ENCODE measurements at places on chromosomes 1 and 21. TPM values are rescaled to one million over a fixed set of nuclear protein-coding genes. Genes with fewer than 3 reads are reported as not detected.

- peak; percentile 27 for DNase-seq
Observed at GRCh38 chr21:26920055-26920454, 46.8 kb downstream of the ADAMTS5 start.

- DNase-seq: no peak
Observed at GRCh38 chr1:5435414-5435813, 556.8 kb downstream of the NPHP4 start.

GRCh38 chr1:192100686-192101468, 57.4 kb upstream of the RGS18 start:
- no peak for DNase-seq

GRCh38 chr1:151371370-151372057, 991 bp downstream of the SELENBP1 start:
- peak; percentile 86 for DNase-seq

GRCh38 chr1:68600049-68600661, 103.3 kb upstream of the DEPDC1 start:
- no peak for DNase-seq

- DNase-seq: no peak
Observed at GRCh38 chr1:116092752-116093489, 18.3 kb upstream of the MAB21L3 start.

- no peak for DNase-seq
Observed at GRCh38 chr1:119333163-119333896, 35.3 kb upstream of the HAO2 start.

GRCh38 chr1:57329001-57329527, 94.8 kb downstream of the DAB1 start:
- no peak for DNase-seq

DNA sequence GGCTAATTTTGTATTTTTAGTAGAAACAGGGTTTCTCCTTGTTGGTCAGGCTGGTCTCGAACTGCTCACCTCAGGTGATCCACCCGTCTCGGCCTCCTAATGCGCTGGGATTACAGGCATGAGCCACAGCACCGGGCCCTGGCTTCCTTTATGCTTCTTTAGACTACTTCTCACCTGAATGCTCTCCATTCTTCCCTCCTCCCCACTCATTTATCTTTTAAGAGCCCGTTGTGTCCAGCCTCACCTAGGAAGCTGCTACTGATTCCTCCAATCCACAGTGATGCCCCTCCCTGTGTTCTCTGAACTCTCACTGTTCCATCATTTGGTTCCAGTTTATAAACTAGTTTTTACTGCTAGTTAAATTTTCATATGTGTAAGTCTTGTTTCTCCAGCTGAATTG, 44.9 kb upstream of the NR5A2 start:
- no peak for DNase-seq

- no peak for DNase-seq
Observed at GRCh38 chr1:104648269-104648691, 898.6 kb downstream of the AMY1C start.

- DNase-seq: no peak
Observed at GRCh38 chr1:2320006-2320405, 71.3 kb downstream of the MORN1 start.

GRCh38 chr1:116769104-116769452, 14.8 kb downstream of the CD2 start:
- DNase-seq: no peak

DNA sequence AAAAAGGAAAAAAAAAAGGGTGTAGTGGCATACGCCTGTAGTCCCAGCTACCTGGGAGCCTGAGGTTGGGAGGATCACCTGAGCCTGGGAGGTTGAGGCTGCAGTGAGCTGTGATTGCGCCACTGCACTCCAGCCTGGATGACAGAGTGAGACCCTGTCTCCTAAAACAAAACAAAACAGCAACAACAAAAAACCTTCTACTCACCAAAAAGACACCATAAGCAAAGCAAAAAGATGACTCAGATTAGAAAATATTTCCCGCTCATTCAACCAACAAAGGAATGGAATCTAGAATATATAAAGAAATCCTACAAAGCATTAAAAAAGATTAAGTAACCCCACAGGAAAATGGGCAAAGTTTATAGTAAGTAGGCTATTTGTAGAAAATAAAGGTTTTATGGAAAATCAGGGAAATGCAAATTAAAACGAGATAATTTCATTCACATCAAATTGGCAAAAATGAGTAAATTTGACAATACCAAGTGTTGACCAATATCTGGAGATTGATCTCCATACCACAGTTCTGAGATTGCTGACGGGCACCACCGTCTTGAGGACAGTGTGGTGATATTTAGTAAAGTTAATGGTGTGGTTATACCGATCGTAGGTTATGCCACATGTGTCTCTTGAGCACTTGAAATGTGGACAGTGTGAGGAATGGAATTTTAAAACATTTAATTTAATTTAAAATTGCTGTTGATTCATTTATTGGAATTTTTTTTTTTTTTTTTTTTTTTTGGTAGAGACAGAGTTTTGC, 54.0 kb downstream of the PIK3CD start:
- DNase-seq: no peak

DNA sequence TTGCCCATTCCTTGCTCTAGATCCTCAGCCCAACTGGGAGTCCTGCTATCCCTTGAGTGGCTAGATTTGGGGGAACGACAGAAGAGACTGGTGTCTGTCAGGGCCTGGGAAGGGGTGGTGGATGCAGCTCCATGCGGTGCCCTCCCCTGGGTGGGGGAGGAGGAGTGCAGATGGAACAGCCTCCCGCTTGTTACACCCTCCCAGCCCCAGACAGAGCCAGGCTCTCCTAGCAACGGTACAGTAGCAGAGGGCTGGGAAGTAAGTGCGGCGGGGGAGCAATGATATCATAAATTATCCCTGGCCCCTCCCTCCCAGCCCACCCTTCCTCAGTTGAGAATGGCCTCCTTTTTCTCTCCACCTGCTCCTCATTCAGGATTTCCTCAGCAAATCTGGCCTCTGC, 37.2 kb downstream of the RHBG start:
- no peak for DNase-seq

- DNase-seq: no peak
Observed at GRCh38 chr1:96309783-96310182, 411.8 kb upstream of the PTBP2 start.

- no peak for DNase-seq
Observed at GRCh38 chr1:247118946-247119446, 14.8 kb upstream of the ZNF669 start.

GRCh38 chr1:61853583-61853982, 111.3 kb downstream of the PATJ start:
- no peak for DNase-seq

DNA sequence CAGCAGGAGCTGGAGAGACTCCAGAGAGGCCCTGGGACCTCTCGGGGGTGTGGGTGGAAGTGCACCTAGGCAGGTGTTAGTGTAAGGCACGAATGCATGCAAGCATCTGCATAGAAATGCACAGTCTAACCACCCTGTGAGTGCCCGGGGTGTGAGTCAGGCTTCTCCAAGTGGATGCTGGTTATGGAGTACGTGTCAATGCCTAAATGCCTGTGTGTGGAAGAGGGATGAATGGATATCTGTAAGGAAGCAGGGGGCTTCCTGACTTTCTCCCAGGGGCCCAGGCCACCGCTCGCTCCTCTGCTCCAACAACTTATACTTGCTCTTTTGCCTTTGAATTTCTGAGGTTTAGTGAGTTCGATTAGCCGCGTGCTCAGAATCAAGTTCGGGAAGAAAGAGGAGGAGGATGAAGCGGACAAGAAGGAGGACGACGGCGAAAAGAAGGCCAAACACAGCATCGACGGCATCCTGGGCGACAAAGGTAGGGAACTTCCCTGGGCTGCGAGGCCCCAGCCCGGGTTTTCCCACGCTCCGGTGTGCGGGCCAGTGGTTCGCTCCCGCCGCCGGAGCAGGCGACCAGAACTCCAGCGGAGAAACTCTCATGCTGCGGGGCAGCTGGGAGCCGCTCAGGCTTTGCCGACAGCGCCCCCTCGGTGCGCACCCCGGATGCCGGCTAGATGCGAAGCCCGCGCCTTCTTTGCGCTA, 5.4 kb downstream of the PAX7 start:
- DNase-seq: no peak

GRCh38 chr21:40636026-40636425, 210.9 kb downstream of the DSCAM start:
- DNase-seq: no peak

GRCh38 chr1:181101581-181102226, 13.2 kb downstream of the IER5 start:
- no peak for DNase-seq

GRCh38 chr1:118306851-118307250, 121.8 kb upstream of the SPAG17 start:
- no peak for DNase-seq

- no peak for DNase-seq
Observed at GRCh38 chr1:31377364-31377863, 4.5 kb upstream of the FABP3 start.

GRCh38 chr1:84693005-84693404, 2.7 kb upstream of the SSX2IP start:
- DNase-seq: no peak

GRCh38 chr1:209589440-209589839, 5.9 kb downstream of the CAMK1G start:
- no peak for DNase-seq

DNA sequence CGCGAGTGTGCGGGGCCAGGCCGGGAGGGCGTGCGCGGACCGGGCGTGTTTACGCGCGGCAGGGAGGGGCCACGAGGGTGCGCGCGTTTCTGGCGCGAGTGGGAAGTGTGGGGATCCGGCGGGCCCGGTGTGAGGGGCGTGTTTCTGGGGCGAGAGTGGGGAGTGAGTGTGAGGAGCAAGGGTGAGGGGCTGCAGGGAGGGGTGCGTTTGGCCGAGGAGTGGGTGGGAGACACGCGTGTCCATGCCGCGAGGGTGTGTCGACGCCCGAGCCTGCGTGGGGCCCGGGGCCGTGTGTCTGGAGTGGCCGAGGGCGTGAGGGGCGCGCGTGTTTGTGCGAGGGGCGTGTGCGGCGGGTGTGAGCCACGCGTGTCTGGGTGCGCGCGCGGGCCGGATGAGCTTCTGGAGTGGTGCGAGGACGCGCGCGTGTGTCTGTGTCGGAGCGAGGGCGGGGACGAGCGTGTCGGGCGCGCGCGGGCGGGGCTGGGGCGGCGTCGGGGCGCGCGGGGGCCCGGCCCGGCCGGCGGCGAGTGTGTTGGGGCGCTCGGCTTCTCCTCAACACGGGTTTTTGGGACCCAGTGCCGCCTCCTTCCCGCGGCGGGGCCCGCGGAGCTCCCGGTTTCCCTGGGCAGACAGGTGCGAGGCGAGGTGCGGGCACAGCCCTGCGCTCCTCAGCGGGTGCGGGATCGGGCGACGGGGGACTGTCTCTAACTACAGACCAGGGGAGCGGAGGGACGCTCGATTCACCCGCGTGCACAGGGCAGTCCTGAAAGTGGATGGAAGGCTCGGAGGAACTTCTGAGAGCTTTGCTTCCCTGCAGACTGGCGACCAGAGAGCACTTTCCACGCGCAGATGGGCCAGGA, 65.8 kb upstream of the VAMP3 start:
- no peak for DNase-seq

GRCh38 chr1:118209648-118210047, 24.6 kb upstream of the SPAG17 start:
- DNase-seq: no peak

- DNase-seq: no peak
Observed at GRCh38 chr1:1835546-1835945, 55.3 kb downstream of the GNB1 start.

DNA sequence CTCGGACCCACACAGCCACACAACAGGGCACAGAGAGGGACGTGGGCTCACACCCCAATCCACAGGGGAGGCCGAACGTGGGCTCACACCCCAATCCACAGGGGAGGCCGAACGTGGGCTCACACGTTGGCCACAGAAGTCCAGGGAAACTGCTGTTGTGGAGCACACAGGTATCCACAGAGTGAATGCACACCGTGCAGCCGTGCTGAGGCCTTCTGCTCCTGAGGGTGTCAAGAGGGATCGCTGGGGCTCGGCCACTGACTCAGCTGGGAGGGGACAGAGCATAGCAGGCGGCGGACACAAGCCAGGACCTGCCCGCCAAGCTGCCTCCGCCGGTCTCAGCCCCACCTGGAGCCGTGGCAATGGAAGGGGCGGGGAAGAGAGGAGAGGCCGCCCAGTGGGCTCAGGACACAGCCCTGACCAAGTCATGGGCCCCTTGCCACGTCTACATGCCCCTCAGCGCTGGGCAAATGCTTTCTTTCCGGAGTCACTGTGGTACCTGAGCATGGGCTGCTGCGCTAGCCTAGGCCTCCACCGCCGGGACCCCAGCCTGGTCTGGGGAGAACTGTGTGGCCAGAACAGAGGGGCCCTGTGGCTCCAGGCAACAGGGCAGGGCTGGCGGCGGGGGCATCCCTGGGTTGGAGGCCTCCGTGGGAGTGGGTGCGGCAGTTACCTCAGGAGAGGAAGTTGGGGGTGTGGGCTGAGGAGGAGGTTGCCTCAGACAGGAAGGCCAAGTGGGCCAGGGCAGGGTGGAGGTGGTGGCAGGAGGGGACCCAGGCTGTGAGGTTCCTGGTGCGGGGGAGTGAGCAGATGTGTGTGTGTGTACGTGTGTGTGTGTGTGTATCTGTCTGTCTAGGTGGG, 1.2 kb downstream of the SYTL1 start:
- DNase-seq: peak; percentile 76

DNA sequence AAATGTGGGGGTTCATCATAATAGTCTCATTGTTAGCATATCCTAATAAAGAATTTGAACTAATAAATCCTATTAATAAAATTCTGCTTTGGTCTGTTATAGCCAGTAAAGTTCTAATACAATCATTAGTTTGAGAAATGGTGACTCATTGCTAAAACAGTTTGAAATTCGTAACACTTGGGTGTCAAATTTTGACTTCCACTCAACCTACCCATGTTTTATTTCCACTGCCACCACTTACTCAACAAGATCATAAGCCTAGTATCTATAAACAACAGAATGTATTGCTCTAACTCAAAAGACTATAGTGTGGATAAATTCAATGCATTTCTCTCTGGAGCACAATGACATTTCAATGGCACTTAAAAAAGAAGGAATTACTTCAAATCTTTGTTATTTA, 29.1 kb downstream of the LGALS8 start:
- DNase-seq: no peak

FAM177B gene
- total RNA-seq: not detected

LDLRAD1 gene
- not detected for total RNA-seq

CCDC27 gene
- not detected for total RNA-seq

GBP6 gene
- total RNA-seq: 0.06 TPM

NUP210L gene
- not detected for total RNA-seq

SPOCD1 gene
- total RNA-seq: 0.53 TPM

Data from right lobe of liver (tissue), 6 donors.